Foreskin keratinocyte (primary cell): ENCODE measurements at places on chromosomes 6 and 20.

DNA sequence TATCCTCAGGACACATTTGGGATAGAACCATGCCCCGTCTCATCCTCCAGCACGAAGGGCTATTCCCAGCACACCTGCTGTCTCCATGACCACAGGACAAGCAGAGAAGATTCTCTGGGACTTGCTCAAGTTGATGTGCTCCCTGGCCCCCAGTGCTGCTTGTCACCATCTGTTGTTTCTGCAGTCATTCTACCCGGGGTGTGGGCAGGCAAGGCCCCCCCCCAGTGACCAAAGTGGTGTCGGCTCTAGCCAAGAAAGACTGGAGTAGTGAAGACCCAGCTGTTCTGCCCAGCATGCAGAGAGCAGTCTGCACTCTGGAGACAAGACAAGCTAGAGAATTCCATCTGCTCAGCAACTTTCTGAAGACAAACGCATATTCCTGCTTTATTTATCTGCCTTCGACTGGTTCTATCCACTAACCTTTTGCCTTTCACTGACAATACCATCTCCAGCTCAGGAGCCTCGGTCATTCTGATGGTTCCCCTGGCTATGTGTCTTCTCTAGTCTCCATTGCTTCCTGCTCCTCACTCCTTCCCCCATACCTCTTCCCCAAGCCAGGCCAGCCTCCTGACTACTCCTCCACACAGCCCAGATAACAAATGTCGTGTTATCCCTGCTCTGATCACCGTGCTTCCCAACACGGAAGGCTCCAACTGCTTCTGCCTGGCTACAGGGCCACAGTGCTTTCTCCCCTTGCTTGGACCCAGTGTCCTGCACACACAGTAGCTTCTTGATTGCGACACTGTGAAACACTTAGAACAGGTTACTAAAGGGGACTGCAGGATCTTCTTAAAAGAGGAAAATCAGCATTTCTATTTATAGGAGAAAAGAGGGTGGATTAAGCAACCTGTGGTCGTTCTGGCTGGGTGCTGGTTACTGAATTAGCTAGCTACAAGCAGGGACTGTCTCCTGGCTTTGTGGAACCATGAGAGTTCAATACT lies 86.7 kb upstream of the EMILIN3 start:
- no peak for DNase-seq

DNA sequence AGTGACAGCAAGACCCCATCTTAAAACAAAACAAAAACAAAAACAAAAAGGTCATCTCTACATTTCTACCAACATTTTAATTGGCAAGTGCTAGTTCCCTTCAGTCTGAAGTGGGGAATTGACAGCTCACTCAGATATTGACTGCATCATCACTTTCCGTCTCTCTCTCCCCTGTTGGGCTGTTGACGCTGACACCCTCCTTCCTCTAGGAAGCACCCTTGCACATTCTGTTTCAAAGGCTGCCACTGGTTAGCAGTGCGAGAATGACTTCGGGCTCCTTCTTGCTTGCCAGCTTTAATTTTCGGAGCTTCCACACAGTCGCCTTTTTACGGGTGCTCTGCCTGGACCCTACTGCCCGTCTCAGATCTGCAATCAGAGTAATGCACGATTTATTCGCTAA lies 96.6 kb upstream of the INSM1 start:
- no peak for DNase-seq

DNA sequence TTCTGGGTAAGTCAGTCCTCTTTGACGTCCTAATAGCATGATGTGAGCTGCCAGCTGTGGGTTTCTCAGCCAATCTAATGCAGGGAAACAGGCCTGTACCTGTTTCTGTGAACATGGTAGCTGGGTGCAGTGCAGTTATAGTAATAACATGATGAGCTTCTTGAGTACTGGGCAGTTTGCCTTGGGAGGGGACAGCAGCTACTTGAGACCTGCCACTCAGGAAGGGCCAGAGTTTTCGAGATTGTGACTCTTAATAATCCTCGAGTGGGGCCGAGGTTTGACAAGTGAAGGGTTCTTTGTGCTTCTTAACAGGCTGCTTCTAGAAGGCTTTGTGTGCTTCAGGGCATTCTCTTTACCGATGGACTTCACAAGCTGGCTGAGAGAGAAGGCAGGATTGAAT lies 180.1 kb downstream of the JARID2 start:
- no peak for DNase-seq

DNA sequence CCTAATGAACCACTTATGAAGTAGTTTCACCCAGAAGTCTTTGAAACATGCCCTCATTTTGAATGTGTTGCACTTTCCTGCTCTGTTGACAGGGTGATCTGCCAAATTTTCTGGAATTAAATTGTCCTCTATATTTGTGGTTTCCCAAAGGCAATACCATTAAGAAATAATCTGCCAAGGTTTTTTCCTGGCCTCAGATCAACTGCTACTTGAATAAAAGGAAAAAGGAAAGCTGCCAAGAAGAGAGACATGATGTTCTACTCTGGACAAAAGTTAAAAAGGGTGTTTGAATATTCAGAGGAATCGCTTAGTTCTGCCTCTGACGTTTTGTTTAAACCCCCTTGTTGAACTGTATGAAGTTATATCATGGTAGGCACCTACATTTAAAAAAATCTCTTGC lies 37.4 kb upstream of the ARMH2 start:
- DNase-seq, result no peak
